ENCODE measurements at places on chromosomes 4 and X. TPM values are rescaled to one million over a fixed set of nuclear protein-coding genes. Genes with fewer than 3 reads are reported as not detected.

Gene PRDM5
- total RNA-seq, result 0.16 TPM

Gene FRMD7
- not detected for total RNA-seq

Gene DCLK2
- total RNA-seq, result not detected

Gene SYN1
- total RNA-seq, result 0.58 TPM

Gene C4orf51
- total RNA-seq, result not detected
